T-helper 2 cell (primary cell): ENCODE measurements at places on chromosomes 12 and 14.

DNA sequence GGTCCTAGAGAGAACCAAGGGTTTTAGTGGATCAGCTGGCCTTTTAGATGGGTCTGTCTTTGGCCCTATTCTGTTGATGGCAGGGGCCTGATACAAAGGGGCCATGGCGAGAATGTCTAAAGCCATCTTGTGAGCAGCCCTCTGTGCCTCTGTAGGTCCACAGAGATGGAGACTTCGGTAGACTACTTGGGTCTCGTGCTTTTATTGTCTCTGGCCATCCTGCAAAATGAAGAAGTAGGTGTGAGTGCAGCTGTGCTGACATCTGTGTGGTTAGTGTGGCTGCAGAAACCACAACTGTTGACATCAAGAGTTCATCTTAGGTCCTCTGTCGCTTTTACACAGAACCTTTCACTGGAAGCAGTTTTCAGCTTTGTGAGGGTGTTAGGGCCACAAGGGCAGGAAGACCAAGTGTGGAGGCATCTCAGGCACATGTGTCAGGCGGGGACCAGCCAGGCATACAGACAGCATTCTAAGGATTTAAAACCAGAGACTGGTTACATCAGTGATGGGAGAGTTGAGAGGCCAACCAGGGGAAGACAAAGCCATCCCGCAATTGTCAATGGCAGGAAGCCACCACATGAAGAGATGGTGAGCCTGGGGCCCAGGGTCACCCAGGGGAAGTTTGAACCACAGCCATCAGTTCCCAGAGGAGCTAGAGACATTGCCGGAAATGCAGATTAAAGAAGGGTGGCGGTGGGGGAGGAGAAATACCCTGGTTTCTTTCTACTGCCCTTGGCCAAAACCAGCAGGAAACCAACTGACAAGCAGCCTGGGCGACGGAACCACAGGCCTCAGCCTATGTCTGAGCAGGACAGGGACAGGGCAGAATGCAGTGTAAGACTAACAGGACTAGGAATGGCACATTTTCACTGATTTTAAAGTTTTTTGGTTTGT is 13.0 kb upstream of the TPCN1 start:
- peak; percentile 83 for DNase-seq

- no peak for DNase-seq
These were observed 117.7 kb upstream of the NCOR2 start for GRCh38 chr12:124684971-124685688.

- no peak for DNase-seq
These were observed 45.8 kb upstream of the TBX3 start for GRCh38 chr12:114729731-114730130.

DNA sequence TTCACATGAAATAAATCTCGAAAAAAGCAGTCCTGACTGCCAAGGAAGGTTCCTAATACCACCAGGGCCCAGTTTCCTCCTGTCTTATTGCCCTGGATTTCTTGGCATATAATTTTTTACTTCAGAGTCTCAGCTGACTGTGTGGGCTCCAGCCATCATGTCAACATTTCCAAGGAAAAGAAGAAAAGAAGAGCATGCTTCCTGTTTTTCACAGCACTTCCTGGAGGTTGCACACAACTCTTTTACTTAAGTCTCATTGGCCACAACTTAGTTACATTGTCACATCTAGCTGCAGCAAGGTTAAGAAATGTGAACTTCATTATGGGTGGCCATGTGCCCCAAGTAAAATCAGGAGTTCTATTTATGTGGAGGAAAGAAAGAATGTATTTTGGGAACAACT is 24.3 kb downstream of the DACT1 start:
- peak; percentile 66 for DNase-seq

DNA sequence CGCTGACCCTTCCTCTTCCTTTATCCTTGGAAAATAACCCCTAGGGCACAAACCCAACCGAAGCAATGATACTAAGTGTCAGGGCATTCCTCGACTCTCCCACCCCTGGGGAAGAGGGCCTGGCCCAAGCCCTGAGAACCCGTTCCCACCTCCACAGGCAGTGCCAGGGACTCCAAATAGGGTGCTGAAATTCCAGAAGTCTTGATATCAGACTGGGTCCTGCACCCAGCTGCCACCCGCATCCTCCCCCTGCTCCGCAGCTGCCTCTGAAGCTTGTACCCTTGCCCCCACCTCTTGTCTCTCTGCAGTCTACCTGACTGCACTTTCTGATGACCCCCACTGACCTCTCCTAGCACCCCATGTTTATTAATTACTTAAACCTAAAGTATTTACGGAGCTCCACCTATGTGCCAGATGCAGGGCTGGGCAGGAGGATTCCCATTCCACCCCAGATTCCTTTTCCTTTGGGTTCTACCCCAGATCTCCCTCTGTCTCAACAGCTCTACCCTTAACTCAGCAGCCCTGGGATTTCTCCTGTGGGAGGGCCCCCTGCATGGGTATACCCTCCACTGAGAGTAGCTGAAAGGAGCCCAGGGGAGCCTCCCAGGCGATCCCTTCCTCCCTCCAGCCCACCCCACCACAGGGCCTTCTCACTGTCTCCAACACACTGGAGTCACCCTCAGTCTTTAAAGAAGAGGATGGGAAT is 4.1 kb upstream of the KRT18 start:
- DNase-seq = no peak

- DNase-seq = no peak
These were observed 38.7 kb upstream of the CCDC88C start for GRCh38 chr14:91456283-91456682.

DNA sequence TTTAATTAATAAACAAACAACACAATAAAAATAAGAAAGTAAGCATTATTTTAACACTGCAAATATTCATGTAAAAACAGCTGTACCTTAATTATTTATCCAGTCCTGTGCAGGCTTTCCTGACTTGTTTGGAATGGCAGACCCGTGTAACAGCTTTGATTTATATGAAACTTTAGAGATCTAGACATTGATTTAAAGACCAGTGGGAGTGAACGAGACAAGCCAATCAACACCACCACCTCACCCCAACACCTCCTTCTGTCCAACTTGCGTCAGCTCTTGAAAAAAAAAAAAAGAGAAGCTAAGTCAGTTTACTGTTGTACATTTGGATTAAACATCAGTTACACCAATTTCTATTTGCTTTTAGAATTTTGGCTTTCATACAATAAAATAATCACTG is 22.3 kb downstream of the SLC38A4 start:
- no peak for DNase-seq

DNA sequence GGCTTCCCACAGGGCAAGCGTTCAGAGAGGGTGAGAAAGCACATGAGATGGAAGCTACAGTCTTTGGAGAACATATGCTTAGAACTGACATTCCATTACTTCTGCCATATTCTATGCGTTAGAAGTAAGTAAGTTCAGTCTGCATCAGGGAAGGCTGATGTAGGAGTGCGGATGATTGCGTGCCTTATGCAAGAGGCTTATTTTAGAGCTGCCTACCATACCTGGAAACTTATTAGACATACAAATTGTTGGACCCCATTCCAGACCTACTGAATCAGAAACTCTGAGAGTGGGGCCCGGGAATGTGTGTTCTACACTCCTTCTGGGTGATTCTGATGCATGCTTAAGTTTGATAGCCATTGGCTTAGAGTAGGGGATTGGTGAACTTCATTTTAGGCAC is 174.9 kb downstream of the KTN1 start:
- DNase-seq = no peak

GRCh38 chr12:107992029-107992428 is 137.1 kb upstream of the WSCD2 start:
- no peak for DNase-seq

GRCh38 chr12:127214186-127214585 is 1052.8 kb upstream of the TMEM132C start:
- no peak for DNase-seq

- DNase-seq = no peak
These were observed 43.3 kb upstream of the VPS33A start for GRCh38 chr12:122309564-122310121.

GRCh38 chr12:3718100-3718499 is 34.8 kb downstream of the CRACR2A start:
- no peak for DNase-seq

GRCh38 chr12:110312581-110313360 is 31.7 kb downstream of the ATP2A2 start:
- no peak for DNase-seq

DNA sequence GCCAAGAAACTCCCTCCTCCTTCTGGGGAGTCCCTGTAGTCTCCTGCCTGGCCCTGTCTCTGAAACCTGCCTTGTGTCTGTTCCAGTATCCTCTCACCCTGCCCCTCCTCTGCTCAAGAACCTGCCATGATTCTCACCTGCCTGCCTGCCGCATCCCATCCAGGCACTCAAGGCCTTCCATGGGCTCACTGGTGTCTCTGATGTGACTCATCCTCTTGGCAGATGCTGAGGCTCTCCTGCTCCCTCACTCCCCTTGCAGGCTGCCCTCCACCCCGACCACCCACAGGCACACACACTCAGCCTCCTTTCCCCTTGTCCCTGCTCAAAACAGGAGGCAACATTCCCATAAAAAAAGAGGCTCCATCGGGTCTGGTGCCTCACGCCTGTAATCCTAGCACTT is 5.8 kb upstream of the BEGAIN start:
- no peak for DNase-seq

- DNase-seq = no peak
These were observed 4.1 kb downstream of the TRHDE start for GRCh38 chr12:72276181-72276805.

DNA sequence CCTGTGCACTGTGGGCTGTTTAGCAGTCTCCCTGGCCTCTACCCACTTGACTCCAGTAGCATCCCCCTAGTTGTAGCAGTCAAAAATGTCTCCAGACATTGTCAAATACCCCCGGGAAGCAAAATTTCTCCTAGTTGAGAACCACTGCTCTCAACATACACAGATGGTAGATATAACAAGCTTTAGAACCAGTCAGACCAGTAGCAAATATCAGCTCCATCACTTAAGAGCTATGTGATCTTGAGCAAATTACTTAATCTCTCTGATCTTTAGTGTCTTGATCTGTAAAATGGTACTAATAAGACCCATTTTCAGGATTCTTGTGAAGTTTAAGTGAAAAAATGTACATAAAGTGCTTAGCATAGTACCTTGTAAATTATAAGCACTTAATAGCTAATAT is 96.2 kb downstream of the DUSP6 start:
- no peak for DNase-seq

GRCh38 chr14:103832046-103832445 is 15.3 kb downstream of the PPP1R13B start:
- no peak for DNase-seq

DNA sequence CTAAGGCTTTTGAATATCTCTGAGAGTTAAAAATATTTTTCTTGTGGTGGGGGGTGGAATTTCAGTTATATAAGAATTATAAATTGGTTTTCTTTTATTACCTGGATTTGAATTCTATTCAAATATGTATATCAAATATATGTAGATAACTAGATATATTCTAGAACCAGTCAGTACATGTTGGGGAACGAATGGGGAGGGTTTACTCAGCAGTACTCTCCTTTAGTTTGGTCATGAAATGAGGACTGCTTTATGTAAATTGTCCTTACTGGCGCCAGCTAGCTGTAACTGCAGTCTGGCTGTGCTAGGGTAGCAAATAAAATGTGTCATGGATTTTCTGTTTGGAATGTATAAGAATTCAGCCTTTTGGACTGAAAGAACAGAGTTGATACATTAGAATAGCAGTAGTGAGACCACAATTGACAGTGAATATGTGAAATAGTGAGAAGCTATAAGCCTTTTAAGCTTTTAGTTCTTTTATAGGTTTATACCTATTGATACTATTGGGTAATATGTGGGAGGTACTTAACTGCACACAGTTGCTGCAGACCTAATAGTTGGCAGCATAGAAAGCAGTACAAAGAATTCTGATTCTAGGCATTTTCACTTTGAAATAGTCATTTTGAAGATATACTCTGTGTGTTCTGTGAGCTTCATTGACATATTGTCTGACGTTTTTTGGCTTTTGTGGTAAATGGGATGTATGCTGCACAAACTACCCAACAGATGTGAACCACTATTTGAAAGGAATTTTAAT is 29.0 kb downstream of the ATF7IP start:
- no peak for DNase-seq

GRCh38 chr12:68352067-68352466 is 19.9 kb upstream of the MDM1 start:
- no peak for DNase-seq

- no peak for DNase-seq
These were observed 108.7 kb downstream of the SYT10 start for GRCh38 chr12:33330940-33331339.

- no peak for DNase-seq
These were observed 37.0 kb upstream of the ITPR2 start for GRCh38 chr12:26869908-26870459.

DNA sequence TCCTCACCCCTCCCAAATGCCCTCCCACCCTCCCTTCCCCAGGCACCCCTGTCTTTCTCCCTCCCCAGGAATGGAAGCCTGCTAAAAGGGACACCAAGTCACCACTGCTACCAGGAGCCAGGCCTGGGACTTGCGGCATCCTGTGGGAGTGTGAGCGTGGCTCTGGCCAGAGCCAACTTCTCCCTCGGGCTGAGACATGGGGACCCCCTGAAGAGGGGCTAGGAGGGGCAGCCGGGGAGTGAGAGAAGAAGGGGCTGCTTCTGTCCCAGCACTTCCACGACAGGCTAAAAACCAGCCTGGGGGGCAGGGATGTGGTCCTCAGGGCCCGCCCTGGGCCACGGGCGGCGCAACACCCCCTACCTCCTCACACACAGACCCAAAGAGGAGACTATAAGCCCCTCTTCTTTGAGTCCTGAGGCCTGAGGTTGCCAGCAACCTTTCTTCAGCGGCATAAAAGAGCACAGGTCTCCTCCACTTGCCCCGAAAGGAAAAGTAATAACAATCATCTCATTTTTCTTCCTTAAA is 278.9 kb downstream of the DPF3 start:
- no peak for DNase-seq

DNA sequence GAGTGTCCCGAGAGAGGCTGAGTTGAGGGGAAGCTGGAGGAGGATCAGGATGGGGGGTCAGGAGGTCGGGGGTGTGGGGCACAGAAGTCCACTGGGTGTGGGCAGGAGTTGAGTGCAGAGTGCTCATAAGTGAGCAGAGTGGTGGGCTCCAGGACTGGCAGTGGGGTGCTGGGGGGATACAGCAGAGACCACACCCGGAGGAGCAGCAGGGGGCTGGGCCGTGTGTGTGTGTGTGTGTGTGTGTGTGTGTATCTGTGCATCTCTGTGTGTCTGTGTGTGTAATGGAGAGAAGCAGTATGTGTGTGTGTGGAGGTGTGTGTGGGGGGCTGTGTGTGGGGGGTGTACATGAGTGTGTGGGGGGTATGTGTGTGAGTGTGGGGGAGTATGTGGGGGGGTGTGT is 4.9 kb upstream of the NUDT14 start:
- no peak for DNase-seq

- DNase-seq = no peak
These were observed 142.5 kb downstream of the SAMD4A start for GRCh38 chr14:54709444-54709843.

GRCh38 chr12:88870000-88870737 is 289.9 kb upstream of the KITLG start:
- no peak for DNase-seq

- DNase-seq = no peak
These were observed 1.7 kb upstream of the EIF5 start for GRCh38 chr14:103332143-103332919.
